ENCODE measurements at places on chromosomes 12 and 14.

DNA sequence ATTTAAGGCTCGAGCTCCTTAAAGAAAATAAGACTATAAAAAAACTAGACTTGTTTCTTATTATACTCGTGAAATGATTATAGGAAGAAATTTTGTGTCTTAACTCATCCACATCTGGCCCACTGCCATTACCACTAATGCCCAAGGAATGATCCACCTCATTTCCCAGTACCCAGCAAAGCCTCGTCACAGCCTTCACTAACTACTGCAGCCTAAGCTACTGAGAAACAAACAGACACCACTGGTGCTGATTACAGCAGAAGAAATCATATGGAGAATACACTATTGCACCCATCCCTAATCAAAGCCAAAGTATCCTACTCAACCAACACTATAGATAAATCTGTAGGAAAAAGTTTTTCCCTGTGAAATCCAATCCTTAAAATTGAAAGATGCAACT is 205.3 kb upstream of the NAV3 start:
- no peak for DNase-seq

GRCh38 chr12:57882575-57882974 is 36.0 kb upstream of the CTDSP2 start:
- DNase-seq = no peak

DNA sequence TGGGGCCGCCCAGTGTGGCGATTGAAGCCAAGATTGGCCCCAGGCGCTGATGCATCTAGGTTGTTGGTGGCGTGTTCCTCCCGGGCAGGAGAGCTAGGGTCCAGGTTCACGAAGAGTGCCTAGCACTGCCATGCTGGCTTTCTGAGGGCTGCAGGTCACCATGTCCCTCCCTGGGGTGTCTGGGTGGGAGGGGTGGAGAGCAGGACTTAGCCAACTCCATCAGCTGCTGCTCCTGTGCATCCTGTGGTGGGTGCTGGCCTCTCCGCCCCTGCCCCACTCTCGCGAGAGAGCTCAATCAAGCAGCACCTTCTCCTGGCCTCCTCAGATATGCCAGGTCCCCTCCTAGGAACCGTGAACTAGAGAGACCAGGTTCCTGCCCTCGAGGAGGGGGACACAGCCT is 1.8 kb downstream of the TRMT61A start:
- DNase-seq = no peak

DNA sequence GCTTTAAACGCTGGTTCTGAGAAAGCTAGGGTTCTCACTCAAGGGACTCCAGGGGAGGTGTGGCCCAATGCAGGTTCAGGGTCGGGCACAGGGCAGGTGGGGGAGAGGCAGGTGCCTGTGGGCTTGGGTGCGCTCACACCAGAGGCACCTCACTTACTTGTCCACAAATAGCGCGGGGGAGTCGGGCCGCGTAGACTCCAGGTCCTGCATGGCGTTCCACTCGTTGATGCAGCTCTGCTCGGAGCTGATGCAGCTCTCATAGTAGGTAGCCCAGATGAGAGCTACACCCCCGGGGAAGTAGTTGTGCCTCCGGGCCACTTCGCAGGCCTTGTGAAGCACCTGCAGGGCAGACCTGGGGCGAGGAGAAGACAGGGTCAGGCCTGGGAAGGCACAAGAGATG is 49.9 kb downstream of the SSH1 start:
- DNase-seq = no peak

GRCh38 chr12:71731439-71732356 is 23.0 kb upstream of the RAB21 start:
- DNase-seq = no peak

GRCh38 chr14:68781161-68782021 is 11.5 kb downstream of the ZFP36L1 start:
- DNase-seq = peak; percentile 87

- no peak for DNase-seq
Observed at GRCh38 chr12:88844426-88844825, 264.2 kb upstream of the KITLG start.

DNA sequence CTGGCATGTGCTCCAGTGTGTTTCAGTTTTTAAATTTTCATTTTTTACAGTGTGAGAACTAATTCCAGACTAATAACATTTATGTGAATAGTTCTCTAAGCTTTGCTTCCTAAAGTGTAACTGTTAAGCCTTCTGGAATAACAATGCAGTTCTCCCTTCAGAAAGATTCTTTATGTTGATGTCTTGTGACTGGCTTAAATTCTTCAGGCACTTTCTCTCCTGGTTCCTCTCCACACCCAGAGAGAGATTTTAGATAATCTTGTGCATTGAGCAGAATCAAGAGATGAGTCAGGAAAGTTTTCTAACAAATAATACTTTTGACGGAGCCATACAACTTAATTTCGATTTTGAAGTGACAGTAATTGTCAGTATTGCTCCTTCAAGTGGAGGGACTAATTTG is 118.5 kb downstream of the RAD51B start:
- DNase-seq = no peak

- DNase-seq = no peak
Observed at GRCh38 chr12:97877404-97877803, 414.8 kb downstream of the RMST start.

DNA sequence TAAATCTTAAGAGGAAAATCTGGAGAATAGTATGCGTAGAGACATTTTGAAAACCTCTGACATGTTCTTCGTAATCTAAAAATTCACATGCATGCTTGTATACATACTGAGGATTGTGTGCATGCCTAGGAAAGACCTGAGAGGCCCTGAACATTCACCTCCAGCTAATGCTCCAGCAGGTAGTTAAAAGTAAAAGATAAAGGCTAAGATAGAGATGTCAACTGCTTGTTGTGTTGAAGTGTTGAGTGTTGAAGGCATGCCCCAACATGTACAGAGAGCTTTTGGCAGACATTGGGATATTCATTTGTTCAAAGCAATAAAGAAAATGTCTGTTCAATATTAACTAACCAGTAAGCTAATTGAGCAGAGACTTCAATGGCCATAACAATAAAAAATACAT is 118.6 kb upstream of the SYT1 start:
- DNase-seq = no peak

DNA sequence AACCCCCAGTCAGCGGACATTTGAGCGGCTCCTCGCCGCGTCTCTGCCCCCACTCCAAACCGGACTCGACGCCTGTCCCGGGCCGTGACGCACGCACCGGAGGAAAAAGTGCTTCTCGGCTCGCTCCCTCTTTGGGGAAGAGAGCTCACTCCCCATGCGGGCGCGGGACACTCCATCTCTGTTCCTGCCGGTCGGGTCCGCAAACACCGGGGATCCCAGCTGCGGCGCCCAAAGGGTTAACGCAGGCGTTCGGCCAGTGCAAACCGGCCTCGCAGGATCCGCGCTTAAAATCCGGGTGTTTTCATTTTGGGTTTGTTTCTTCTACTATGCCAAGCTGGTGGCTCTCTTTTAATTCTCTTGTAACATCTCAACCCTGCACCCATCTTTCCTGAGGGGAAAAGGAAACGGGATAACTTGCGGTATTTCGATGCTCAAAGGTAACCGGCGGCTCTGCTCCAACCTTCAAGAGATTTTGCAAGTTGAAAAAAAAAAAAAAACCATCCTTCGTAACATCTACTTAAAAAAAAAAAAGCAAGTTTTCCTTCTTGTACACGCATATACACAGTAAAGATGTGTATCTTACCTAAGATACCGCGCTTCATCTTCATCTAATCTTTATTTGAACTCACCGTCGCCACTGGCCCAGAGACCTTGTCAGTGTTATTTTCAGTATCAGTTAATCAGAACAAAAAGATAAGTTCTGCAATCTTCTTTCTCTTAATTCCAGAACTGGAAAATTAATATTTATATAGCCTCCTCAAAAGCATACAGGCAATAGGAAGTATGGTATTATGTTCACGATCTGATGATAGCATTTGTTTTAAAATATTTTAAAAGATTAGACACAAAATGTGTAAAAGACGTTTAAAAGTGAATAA is 1.6 kb upstream of the ATP2B1 start:
- peak; percentile 52 for DNase-seq

- DNase-seq = no peak
Observed at GRCh38 chr12:8780389-8780788, 42.0 kb upstream of the A2ML1 start.

GRCh38 chr14:91111443-91111842 is 2.4 kb upstream of the DGLUCY start:
- DNase-seq = no peak

DNA sequence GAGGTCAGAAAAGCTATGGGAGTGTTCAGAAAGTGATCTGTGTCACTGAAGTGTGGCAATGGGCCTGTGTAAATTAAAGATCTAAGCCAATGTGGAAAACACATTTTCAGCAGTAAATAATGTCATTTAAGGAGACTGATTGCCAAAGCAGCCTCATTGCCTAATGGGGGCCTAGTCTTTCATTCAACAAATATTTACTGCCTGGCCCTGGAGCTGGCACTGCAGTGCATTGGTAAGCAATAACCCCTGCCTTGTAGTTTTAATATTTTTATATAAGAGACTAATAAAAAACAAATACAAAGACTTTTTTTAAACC is 326.6 kb downstream of the BTG1 start:
- peak; percentile 85 for DNase-seq

- DNase-seq = no peak
Observed at GRCh38 chr14:90603841-90604240, 207.0 kb downstream of the CALM1 start.

GRCh38 chr12:124842073-124842749 is 21.5 kb downstream of the SCARB1 start:
- DNase-seq = no peak

DNA sequence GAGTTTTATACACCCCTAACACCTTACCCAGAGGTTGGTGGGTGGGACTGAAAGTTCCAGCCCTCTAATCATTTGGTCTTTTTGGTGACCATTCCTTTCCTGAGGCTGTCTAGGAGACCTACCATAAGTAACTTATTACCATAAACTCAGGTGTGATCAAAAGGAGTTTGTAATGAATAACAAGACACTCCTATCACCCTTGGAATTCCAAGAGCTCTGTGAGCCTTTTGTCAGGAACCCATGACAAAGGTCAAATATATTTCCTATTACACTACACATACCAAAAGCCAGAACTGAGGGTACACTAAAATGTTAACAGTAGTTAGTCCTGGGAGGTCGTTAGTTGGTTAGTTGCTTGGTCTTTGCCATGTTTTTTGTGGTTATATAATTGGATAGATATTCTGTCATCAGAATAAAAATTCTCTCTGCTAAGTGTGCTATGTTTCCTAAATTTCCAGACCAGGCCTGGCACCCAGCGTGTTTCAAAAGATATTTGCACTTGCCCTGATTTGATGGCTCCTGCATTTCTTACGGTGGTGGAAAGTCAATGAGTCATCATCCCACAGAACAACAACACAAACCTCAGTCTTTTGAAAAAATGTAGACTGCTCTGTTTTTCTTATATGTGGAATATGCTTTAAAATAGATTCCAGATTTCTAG is 27.0 kb upstream of the AKAP5 start:
- DNase-seq = peak; percentile 15

- no peak for DNase-seq
Observed at GRCh38 chr12:104376650-104377513, 73.3 kb downstream of the EID3 start.

GRCh38 chr12:81859521-81859920 is 100.4 kb upstream of the PPFIA2 start:
- DNase-seq = no peak

DNA sequence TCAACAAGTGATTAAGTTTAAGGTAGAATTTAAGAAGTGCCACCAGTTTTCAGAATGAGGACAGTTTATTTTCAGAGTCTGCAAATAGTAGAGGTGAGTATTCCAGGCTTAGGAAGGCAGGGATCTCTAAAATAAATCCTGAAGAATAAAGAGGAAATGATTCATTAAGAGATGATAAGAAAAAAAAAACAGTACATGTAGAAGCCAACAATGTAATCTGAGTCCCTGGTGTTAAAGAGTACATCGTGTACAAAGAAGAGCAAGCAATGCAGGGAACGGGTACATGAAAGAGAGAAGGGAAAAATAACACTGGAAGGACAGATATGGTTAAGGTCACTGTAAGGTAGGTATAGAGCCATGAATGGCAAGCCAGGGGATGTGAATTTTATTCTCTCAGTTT is 95.2 kb upstream of the FOXG1 start:
- no peak for DNase-seq

- peak; percentile 30 for DNase-seq
Observed at GRCh38 chr14:101408077-101408831, 153.0 kb upstream of the DIO3 start.

- no peak for DNase-seq
Observed at GRCh38 chr12:4820971-4821370, 88.7 kb upstream of the KCNA1 start.

DNA sequence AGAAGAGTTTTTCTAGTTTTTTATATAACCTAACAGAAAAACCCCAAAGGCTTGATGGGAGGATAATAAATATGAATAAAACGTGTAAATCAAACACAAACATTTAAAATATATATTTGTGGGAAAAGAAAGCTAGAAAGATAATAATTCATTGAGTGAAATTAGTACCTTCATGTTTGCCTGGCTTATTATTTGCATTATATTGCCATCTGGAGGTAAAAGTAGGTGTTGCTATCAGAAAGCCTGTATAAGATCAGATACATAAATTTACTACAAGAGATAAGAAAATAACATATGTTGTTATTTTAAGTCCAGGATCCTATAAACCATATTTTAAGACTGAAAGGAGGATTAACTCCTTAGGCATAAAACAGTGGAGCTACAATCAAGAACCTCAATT is 77.7 kb downstream of the NTS start:
- no peak for DNase-seq

DNA sequence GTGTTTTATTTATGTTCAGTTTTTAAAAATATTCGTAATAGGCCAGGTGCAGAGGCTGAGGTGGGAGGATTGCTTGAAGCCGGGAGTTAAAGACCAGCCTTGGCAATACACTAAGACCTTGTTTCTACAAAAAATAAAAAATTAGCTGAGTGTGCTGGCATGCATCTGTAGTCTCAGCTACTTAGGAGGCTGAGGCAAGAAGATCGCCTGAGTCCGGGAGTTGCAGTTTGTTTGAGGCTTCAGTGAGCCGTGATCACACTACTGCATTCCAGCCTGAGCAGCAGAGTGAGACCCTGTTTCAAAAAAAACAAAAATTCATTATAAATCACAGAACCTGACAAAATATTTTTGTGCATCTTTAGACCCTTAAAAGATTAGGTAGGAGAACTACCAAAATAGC is 240.1 kb upstream of the ARHGAP5 start:
- no peak for DNase-seq

- DNase-seq = no peak
Observed at GRCh38 chr12:11556682-11557081, 92.8 kb upstream of the ETV6 start.

- no peak for DNase-seq
Observed at GRCh38 chr14:46323404-46323762, 328.2 kb downstream of the RPL10L start.

DNA sequence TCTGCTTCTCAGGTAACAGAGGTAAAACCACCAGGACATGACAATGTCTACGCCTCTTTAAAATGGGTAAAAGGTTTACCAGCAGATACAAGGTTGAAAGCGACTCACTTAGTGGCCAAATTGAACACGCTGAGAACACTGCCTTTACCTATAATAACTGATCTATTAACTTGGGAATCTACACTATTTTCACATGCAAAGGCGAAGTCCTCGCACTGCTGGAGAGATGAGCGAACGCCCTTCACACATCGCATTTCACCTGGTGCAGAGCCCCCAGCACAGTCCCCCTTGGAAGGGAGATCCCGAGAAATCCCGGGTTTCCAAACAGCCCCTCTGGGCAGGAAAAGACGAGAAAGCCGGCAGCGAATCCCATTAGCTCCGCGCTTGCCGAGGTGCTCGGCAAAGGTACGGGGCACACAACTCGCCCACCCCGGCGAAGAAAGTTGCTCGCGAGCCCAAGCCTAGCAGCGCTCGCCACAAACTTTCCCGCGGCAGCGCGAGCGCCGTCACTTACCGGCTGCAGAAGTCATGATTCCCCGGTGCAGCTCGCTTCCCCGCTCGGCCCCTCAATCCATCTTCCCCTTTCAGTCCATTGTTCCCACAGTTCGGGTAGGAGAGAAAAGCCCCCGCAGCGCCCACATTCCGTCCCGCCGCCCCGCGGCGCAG is 423 bp downstream of the FGD6 start:
- DNase-seq = no peak

Data from lower leg skin (tissue), 4 donors.